ENCODE measurements at places on chromosomes 5 and 9. TPM values are rescaled to one million over a fixed set of nuclear protein-coding genes. Genes with fewer than 3 reads are reported as not detected.

CLIC3 gene
- total RNA-seq: 4.4 TPM

SMIM3 gene
- 14.7 TPM for total RNA-seq

IL9 gene
- not detected for total RNA-seq

ORM2 gene
- not detected for total RNA-seq

AQP7 gene
- 0.07 TPM for total RNA-seq

ANKDD1B gene
- total RNA-seq: 0.68 TPM

MEGF10 gene
- total RNA-seq: 0.14 TPM

GRAMD2B gene
- total RNA-seq: 25.3 TPM

PURA gene
- total RNA-seq: 14.2 TPM

WDR5 gene
- total RNA-seq: 33.5 TPM

CTXN3 gene
- not detected for total RNA-seq

CDH9 gene
- not detected for total RNA-seq

RABEPK gene
- 36.9 TPM for total RNA-seq

Data from nasal cavity respiratory epithelium epithelial cell of viscerocranial mucosa (primary cell).